ENCODE measurements at places on chromosomes 1 and 21.

DNA sequence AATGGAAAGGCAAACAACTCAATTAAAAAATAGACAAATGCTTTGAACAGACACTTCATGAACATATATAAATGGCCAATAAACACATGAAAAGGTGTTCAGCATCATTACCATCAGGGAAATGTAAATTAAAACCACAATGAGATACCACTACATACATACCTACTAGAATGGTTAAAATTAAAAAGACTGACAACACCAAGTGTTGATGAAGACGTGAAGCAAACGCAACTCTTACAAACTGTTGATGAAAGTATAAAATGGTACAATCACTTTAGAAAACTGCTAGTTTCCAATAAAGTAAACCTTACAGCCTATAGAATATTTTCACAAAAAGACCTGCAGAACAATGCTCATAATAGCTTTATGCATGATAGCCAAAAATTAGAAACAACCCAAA, 10.1 kb downstream of the EIF2B3 start:
- no peak for DNase-seq

- DNase-seq: no peak
Observed at GRCh38 chr1:62355095-62355494, 35.9 kb upstream of the KANK4 start.

DNA sequence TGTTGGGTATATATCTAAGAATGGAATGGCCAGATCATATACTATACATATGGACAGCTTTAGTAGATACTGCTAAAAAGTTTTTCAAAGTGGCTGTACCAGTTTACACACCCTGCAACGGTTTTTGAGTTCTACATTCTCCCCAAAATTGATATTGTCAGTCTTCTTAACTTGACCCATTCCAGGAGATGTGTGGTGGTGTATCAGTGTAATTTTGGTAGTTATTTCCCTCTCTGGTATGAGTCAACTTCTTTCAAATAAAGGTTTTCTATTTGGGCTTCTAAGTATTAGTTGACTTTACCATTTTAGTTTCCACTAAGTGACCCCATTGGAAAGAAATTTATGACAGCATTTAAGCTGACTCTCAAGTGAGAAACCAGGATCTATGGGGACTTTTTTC, 29.2 kb downstream of the INKA2 start:
- no peak for DNase-seq

- DNase-seq: no peak
Observed at GRCh38 chr1:50974618-50974935, 4.5 kb downstream of the CDKN2C start.

GRCh38 chr1:234878288-234878687, 250.3 kb downstream of the TOMM20 start:
- no peak for DNase-seq

DNA sequence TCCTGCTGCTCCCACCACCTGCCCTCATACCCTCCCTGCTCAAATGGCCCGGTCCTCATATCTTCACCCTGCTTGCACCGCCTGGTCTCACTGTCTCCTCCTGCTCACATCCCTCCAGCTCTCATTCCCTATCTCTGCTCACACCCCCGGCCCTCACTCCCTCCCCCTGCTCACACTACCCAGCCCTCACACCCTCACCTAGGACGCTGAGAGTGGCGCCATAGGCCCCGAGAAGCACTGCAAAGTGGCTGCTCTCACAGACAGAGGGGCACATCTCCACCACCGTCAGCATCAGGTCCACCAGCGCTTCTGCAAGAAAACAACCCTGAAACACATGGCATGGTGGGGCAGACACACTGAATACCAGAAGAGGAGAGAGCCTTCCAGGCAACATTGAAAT, 38.6 kb downstream of the MRAP start:
- DNase-seq: no peak

Measured in H54 (cell line).